ENCODE measurements at places on chromosomes 13 and 19.

- peak; percentile 77 for DNase-seq
These were observed 20.1 kb downstream of the C19orf12 start for GRCh38 chr19:29694669-29695627.

DNA sequence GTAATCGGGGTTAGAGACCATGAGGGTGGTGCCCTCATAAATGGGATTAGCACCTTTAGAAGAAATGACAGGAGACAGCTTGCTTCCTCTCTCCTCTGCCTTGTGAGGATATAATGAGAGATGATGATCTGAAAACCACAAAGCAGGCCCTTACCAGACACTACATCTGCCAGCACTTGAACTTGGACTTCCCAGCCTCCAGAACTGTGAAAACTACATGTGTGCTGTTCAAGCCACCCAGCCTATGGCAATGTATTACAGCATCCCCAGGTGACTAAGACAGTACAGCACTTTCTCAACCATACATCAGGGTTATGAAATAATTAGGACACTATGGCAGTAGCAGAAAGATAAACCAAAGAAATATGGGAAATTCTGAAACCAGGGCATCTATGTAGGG lies 7.4 kb downstream of the ZNF564 start:
- DNase-seq, result no peak

GRCh38 chr13:44388427-44389059 lies 14.9 kb downstream of the SERP2 start:
- no peak for DNase-seq

DNA sequence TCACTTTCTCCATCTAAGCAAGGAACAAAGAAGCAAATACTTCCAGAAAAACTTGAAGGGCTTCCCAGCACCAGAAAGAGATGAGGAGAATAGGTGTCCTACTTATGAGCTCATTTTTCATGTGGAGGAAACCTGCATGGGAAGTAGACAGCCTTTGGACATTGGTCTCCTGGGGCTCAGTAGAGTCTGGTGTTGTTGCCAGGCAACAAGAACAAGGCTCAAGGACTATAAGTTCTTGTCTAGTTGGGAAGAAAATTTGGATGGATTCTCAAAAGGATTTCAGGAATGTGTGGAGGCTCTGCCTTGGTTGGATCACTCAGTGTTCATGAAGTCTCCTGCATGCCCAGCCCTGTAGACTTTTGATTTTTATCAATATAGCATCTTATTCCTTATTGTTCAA lies 84.5 kb downstream of the MBNL2 start:
- no peak for DNase-seq

GRCh38 chr13:26280822-26281221 lies 26.9 kb downstream of the CDK8 start:
- DNase-seq, result no peak

- no peak for DNase-seq
These were observed 20.0 kb downstream of the ELL start for GRCh38 chr19:18501832-18502231.

DNA sequence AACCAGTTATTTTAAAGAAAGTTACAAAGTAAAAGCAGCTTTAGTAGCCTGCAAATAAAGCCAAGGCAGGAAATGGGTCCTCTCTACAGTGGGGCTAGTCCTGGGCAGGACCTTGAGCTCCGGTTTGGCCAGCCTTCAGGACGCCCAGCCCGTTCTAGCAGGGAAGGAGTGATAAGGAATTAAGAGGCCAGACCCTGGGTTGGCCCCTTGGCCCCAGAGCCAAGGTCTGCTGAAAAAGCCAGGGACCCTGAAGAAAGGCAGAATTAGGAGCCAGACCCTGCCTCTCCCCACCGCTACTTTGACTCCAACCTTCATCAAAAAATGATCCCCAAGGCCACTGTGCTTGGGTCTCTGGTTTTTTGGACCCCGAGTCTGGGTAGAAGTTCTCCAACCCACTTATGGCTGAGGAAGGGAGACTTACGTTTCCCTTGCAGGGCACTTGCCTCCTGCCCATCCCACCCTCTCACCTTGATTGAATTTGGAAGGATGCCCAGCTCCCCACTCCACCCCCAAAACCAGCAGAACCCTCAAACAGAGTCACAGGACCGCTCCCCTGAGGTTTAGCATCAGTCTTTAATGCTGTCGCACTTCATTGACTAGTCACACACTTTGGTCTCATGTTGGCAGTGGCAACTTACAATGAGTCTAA lies 3.9 kb downstream of the DNAJB1 start:
- no peak for DNase-seq

- DNase-seq, result no peak
These were observed 33.0 kb upstream of the TPM4 start for GRCh38 chr19:16043156-16043757.

DNA sequence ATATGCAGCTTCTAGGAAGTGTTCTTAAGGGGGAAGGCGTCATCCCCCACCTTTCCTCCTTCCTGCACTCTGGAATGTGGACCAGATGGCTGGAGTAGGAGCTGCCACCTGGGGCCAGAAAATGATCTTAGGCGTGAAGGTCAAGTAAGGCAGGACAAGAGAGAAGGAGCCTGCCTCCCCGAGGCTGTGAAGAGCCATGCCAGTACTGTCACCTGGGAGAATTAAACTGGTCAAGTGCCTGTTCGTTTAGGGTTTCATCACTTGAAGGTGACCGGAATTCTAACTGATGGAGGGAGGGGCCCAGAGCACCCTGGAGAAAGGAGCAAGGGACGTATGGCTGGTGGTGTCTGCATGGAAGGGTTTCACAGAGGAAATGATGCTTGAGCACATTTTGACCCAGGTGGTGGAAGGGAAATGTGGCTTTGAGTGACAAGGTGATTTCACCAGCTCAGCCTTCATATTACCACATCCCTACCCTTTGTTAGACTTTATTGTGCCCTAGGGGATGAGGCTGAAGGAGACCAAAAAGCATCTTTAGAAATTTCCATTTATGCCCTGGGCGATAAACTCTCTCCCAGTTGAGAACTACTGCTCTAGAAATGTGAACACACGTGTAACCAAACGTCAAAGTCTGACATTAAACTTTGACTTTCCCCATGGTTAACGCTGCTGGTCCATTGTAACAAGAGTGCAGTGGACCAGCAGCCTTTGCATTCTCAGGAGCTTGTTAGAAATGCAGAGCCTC lies 37.5 kb downstream of the PPP2R1A start:
- DNase-seq, result no peak

GRCh38 chr19:49766930-49767299 lies at the start of gene AP2A1:
TSS of gene AP2A1 (plus strand) at chr19:49767001. CDS start at chr19:49767134, 133 bp downstream.
- no peak for DNase-seq

DNA sequence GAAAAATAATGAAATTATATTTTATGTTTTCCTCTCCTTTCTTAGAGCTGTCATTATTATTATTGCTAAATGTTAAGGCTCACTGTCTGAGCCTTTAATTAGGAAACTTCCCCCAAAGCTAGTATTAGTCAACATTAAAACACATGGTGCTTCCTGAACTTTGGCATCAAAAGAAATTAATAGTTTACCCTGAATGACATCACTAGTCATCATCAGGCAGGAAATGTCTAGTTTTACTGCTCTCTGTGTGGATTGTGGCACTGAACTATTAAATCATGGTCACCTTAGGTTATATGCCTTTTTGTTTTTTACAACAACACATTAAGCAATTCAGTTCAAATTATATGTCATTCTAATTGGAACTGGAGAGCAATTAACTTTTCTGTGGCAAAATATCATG lies 595.5 kb downstream of the SLITRK1 start:
- no peak for DNase-seq

DNA sequence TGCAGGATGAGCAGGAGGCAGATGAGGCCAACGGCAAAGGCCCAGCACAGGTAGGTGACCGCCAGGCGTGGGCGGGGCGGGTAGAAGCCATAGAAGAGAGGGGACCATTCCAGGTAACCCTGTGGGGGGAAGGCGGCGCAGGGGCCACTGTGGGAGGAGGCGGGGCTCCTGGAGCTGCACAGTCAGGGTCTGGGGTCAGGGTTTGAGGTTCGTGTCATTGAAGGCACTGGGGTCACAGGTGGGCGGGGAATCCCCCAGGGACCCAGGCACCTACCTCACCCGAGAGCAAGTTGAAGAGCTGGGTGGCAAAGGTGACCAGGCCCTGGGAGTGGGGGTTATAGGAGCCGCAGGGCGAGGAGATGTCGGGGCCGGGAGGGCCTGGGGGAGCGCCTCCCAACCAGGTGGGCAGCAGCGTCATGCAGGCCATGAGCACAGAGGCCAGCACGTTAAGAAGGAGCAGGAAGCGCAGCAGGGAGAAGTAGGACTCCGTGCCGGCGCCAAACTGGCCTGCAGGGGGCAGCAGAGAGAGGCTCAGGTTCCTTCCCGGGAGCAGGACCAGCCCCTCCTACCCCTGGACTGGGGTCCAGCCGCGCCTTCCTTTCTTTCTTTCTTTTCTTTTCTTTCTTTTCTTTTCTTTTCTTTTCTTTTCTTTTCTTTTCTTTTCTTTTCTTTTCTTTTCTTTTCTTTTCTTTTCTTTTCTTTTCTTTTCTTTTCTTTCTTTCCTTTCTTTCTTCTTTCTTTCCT lies 4.6 kb downstream of the TMC4 start:
- DNase-seq, result peak; percentile 91

- DNase-seq, result no peak
These were observed 386 bp downstream of the GIPR start for GRCh38 chr19:45668342-45668871.

DNA sequence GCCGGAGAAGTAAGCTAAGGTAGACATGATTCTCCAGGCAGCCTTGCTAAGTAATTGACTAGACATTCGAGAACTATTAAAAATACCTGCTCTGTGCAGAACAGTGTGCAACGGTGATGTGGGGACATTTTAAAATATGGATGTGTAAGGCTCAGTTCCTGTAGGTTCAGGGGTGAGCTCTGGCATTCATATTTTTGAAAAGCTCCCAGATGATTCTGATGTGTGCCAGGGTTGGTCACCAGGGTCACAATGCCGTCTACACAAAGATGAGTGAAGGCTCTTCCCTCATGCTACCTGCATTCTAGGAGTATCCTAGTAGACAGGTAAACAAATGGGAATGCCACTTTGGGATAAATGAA lies 702 bp upstream of the EPSTI1 start:
- DNase-seq, result no peak

DNA sequence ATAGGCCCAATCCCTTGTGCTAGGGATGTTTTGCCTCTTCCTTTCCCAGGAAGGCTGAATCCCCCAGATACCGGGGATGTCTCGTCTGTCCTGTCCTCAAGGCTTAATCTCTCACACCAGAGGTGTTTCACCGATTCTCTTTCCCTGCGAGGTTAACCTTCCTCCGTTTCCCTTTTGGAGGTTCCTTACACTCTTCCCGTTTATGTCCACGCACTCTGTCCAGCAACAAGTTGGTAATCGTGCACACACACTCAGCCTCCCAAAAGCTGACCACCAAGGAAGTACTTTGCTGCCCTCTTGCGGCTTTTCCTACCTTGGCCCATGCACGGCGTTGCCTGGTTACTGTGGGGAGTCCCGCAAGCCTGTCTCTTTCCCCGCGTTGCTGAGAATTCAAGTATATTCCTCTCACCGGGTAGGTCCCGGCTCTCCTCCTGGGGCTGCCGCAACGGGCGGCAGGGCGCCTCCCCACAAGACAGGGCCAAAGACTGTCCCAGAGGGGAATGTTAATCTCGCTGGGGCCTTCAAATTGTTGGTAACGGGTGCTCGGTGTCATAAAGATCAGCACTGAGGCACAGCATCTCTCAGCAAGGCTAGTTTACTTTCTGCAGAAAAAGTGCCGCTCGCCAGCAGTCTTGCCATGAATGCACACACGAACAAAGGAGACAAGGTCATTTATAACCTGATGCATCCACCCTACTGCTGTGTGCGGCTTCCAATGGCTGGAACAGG lies 36.7 kb upstream of the CD177 start:
- no peak for DNase-seq

DNA sequence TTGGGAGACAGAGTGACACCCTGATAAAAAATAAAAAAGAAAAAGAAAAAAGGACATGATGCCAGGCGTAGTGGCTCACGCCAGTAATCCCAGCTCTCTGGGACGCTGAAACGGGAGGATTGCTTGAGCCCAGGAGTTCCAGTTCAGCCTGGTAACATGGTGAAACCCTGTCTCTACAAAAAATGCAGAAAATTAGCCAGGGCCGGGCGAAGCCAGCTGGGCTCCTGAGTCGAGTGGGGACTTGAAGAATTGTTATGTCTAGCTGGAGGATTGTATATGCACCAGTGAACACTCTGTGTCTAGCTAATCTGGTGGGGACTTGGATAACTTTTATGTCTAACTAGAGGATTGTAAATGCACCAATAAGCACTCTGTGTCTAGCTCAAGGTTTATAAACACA lies 32.3 kb downstream of the TMPRSS9 start:
- no peak for DNase-seq

GRCh38 chr13:108306860-108307259 lies 37.3 kb downstream of the TNFSF13B start:
- DNase-seq, result no peak
